ENCODE measurements at places on chromosomes 5 and 9.

DNA sequence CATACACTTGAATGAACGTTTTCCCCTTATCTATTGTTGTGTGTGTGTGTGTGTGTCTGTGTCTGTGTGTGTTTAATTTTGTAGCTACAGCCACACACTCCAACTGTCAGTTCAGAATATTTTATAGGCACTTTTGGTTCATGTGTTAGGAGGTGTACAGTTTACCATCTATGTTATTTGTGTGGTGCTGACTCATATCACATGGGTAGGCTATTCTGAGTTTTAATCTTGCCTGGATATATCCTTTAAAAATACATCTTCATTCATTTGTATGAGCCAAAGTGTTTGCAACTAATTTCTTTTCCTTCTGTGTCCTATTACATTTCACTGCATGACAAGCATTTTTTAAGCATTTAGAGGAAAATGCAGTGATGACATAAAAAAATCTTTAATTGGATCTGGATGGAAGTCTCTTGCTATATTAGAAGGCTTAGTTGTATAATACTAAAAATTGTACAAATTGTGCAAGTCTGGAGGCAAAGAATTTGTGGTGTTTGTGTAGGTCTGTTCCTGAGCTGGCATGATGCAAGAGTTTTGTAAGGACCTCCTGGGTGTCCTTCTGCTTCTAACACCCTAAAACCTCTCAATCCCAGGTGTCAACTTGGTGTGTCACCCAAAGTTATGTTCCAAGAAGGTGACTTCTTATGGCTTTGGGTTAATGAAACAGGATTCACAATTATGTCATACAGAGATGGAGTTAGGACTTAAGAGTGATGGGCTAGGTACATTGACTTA is 52.4 kb upstream of the HMHB1 start:
- DNase-seq, result peak; percentile 44

GRCh38 chr5:84273517-84273883 is 111.2 kb downstream of the EDIL3 start:
- no peak for DNase-seq

DNA sequence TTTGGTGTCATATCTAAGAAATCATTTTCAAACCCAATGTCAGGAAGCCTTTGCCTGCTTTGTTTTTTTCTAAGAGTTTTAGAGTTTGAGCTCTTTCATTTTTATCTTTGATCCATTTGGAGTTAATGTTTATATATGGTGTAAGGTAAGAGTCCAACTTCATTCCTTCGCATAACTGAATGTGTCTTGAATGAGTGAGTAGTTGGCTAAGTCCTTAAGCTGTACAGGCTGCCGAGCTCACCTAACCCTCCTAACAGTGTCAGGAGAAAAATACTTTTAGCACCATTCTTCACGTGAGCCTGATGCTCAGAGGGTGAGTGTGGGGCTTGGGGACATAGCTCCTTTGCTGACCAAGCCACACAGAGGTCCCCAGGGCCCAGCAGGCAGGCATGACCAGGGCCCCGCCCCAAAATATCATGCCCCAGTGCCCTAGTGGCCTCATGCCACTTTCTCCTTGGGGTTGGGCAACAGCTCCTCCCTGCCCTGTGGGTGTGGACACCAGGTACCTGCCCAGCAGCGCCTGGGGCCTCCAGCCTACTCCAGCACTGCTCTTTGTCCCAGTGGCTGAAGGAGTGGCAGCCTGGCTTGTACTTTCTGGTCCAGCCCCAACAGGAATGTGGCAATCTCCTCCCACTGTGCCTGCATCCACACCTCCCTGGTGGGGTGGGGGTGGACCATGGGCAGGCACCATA is 17.2 kb downstream of the PPARGC1B start:
- no peak for DNase-seq

DNA sequence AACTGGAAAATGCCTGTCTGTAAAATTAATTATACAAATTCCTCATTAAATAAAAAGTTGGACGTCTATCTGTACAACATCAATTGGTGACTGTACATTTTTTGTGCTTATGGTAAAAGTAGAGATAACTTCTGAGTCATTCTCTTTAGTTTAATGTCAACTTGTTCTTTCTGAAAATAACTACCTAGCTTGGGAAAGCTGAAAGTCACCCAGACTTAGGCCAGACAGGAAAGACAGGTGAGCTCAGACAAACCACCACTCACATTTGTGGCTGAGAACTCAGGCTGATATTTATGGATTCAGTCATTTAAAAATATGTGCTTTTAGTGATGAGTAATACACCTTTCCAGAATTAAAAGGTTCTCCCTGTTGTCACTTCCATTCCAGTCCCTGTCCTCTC is 31.9 kb upstream of the ENTREP1 start:
- DNase-seq, result no peak

DNA sequence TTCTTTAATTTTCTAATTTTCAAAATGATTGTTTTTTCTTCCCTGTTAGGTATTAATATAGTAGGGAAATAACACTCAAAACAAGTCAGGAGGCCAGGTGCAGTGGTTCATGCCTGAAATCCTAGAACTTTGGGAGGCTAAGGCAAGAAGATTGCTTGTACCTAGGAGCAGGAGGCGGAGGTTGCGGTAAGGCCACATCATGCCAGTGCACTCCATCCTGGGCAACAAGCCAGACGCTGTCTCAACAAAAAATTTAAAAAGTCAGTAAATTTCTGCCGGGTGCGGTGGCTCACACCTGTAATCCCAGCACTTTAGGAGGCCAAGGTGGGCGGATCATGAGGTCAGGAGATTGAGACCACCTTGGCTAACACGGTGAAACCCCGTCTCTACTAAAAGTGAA is 10.2 kb upstream of the CDK7 start:
- DNase-seq, result no peak

DNA sequence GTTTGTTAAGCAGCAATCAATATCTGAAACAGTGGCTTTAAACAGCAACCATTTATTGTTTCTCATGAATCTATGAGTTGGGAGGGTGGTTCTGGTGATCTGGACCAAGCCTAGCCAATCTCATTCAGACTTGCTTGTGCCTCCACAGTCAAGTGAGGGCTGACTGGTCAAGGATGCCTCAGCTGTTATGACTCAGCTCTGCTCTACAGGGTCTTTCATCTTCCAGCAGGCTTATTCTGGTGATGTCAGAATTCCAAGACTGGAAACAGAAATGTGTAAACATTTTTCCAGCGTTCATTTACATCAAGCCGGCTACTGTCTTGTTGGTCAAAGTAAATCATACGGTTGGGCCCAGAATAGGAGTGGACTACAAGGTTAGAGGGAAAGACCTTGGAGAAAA is 2.5 kb upstream of the PIP5K1B start:
- no peak for DNase-seq

GRCh38 chr9:127977009-127977883 is 3.5 kb downstream of the EEIG1 start:
- DNase-seq, result no peak

GRCh38 chr5:154829181-154829588 is 21.2 kb downstream of the FAXDC2 start:
- DNase-seq, result no peak

GRCh38 chr9:2243666-2244555 is 228.8 kb downstream of the SMARCA2 start:
- no peak for DNase-seq

DNA sequence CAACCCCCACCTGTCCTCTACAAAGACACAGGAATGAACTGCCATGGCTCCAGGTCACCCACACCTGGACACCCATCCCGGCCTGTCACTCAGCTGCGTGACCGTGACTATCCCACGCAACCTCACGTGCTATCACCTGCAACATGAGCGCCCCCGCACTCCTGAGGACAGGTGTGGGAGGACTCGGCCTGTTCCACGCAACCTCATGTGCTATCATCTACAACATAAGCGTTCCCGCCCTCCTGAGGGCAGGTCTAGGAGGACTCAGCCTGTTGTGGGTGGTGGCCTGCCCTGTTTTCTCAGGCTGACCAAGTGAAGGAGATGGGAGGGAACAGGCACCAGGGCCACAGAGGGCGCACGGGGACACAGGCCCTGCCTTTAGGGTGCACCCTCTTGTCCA is 4.1 kb downstream of the QSOX2 start:
- no peak for DNase-seq

DNA sequence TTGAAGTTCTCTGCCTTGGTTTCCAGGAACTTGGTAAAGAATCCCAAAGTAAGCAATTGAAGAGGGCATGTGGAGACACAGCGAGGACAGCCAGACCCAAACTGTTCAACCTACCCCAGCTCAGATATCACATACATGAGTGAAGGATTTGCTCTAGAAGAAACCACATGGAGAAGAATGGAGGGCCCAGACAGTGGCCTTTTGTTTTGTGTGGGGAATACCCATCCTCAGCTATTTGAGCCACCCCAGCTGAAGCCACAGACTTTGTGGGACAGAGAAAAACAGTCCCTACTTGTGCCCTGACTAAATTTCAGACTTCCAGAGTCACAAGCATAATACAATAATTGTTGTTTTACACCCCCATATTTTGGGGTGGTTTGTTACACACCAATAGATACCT is 387.1 kb downstream of the ZSWIM6 start:
- no peak for DNase-seq

DNA sequence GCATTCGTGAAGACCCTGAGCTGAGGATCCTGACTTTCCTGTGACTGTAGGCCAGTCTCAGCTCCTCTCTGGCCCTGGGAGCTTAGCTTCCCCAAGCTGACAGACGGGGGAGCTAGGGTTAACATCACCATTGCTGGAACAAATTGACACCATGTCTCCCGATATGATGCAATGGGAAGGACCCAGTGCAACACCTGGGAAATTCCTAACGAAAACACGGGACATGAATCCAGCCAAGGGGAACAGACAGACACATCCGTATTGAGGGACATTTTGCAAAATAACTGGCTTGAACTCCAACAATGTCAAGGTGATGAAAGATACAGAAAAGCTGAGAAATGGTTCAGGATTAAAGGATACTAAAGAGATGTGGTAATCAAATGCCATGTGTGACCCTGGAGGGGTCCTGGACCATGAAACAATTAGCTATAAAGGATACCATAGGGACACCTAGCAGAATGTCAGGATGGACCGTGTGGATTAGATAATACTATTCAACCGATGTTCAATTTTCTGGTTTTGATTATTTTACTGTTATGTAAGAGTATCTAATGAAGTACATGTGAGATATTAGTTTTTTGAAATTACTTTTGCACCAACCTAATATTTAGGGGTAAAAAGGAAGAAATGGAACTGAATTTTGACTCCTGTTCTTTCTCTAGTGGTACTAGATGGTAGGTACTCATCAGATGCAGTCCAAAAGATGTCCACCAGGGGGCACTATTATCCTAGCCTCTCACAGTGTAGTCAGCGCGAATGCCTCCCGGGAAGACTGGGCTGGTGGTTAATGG is 52.7 kb downstream of the NDST1 start:
- DNase-seq, result peak; percentile 81

DNA sequence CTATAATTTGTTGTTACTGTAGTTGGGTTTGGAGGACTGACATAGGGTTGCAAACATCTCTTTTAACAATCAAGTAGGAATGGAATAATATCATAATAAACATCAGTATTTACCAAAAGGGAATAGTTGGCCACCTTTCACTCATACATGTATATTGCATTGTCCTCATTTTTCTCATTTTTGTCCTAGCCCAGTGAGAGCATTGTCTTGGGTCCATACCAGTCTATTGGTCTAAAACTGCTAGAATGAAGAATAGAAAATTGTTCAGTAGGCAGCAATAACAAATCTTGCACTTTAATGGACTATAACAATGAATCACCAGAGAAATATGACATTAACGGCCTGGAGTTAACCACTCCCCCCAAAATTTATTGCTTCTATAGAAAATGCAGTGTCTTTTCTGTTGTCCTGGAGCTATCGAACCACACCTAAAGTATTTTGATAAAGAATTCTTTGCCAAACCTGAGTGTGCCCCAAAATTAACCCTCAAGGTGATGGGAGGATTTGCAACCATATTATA is 80.9 kb upstream of the IL33 start:
- peak; percentile 9 for DNase-seq

GRCh38 chr5:95962785-95963184 is 1.1 kb upstream of the ELL2 start:
- no peak for DNase-seq

- peak; percentile 54 for DNase-seq
These were observed 207.9 kb upstream of the CD180 start for GRCh38 chr5:67404256-67405100.

DNA sequence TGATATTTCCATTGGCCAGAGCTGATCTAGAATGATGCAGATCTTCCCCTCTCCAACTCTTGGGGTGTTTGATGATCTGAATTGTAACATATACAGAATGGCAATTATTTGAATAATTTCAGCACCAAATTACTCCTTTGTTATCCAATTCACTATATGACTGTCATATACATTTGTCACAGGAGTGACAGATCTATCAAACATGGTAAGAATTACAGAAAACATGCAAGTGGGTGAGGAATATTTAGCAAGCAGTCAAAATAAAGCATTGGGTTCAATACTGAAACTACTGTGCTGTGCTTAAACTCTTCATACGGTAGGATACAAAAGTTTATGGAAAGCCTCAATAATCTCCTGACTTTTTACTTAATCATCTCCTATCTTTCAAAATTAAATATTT is 8.8 kb downstream of the MPDZ start:
- DNase-seq, result no peak

- peak; percentile 60 for DNase-seq
These were observed at the start of gene TNFAIP8 for GRCh38 chr5:119355685-119356611. TSS of gene TNFAIP8 (plus strand) at chr5:119356019. CDS start at chr5:119356091, 72 bp downstream.

GRCh38 chr5:171168171-171168570 is 140.9 kb upstream of the TLX3 start:
- DNase-seq, result peak; percentile 25

DNA sequence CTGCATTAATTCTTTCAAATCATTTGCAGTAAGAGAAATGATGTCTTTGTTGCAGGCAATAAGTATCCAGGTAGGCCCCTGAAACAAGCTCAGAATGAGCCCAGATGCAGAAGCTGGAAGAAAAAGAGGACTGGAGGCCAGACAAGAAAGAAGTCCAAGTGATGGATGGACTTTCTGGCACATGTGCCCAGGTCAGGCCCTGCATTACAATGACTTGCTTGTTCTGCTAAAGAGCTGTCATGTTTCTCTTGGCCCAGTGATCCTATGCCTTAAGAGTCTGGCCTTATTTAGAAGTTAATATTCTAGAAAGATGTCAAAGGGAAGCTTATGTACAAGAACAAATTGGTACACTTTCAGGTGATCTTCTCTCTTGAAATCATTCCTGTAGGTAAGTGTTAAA is 64.8 kb downstream of the DPYSL3 start:
- no peak for DNase-seq

DNA sequence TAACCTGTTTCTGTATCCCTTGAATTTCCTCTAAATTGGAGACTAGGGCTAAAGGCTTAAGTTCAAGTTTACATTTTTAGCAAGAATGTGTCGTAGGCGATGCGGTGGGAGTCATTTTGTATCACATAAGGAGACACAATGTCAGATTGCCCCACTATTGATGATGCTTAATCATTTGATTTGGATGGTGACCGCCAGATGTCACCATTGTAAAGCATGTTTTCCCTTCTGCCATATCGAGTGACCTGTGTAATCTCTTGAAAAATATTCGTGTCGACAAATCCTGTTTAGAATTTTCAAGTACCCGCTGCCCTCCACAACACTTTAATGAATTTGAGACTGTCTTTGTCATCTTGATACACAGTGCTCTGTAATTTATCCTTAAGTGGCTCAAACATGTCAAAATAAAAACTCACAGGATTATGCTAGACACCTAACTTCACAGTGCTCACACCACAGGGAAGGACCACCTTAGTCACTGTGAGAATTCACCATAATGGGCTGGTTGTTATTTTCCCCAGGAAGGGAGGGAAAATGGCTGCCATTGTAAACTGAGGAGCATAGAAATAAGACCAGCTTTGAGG is 34.5 kb upstream of the SLC46A2 start:
- peak; percentile 8 for DNase-seq

- no peak for DNase-seq
These were observed 70.7 kb downstream of the COX7C start for GRCh38 chr5:86688406-86688805.

GRCh38 chr9:98429613-98430012 is 174.2 kb upstream of the TBC1D2 start:
- DNase-seq, result peak; percentile 80

GRCh38 chr9:28092981-28093936 is 520.0 kb upstream of the C9orf72 start:
- no peak for DNase-seq
